ENCODE measurements at places on chromosomes 1 and 21.

- no peak for DNase-seq
Measured at GRCh38 chr21:33432496-33432895, 29.3 kb downstream of the IFNGR2 start.

- DNase-seq = no peak
Measured at GRCh38 chr1:52234708-52235107, 92.8 kb downstream of the ZFYVE9 start.

DNA sequence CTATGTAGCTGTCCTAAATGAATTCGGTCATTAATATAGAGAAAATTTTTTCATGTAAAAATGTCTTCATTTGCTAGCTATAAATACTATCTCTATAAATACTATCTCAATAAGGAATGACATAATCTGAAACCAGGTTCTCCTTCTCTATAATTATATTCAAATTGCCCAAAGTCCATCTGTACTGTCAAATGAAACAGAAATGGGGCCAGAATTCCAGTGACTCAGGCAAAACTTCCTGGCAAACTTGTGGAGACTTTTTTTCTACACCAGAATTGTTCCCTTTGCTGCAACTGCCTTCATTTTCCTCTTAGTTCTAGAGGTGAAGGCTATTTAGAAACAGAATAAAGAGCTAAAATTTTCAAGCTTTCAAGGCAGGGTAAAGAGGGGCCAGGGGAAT is 152.5 kb downstream of the KCNH1 start:
- DNase-seq = no peak

DNA sequence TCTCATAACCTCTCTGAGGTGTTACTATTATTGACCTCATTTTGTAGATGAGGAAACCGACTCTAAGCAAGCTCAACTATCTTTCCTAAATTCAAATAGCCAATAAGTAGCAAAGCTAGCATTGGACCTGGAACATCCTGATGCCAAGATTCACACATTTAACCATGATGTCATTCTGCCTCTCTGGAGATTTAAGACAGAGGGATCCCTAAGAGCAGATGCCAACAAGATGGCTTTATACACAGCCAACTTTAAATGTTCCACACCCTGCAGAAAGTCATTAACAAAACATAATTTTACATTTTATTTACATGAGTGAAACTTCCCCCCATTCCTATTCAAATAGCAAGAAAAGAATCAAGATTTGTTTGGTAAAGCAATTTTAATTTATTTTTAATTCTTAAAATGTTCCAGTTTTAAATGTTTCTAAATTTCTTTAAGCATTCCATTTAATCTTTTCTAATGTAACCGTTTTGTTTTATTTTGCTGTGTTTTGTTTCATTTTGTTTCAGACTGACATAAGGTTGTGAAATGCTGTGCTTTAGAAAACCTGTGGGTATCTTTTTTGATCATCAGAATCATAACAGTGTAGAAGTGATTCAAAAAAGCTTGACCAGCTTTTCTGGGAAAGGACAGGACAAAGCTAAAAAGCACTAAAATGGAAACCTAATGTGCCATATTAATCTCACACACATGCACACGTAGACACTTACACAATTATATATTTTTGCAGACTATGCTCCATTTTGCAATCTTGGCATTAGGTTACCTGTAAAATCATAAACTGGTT is 7.6 kb upstream of the VAV3 start:
- DNase-seq = no peak

- peak; percentile 79 for DNase-seq
Measured at GRCh38 chr1:154998818-154999570, 3.6 kb upstream of the ZBTB7B start.

DNA sequence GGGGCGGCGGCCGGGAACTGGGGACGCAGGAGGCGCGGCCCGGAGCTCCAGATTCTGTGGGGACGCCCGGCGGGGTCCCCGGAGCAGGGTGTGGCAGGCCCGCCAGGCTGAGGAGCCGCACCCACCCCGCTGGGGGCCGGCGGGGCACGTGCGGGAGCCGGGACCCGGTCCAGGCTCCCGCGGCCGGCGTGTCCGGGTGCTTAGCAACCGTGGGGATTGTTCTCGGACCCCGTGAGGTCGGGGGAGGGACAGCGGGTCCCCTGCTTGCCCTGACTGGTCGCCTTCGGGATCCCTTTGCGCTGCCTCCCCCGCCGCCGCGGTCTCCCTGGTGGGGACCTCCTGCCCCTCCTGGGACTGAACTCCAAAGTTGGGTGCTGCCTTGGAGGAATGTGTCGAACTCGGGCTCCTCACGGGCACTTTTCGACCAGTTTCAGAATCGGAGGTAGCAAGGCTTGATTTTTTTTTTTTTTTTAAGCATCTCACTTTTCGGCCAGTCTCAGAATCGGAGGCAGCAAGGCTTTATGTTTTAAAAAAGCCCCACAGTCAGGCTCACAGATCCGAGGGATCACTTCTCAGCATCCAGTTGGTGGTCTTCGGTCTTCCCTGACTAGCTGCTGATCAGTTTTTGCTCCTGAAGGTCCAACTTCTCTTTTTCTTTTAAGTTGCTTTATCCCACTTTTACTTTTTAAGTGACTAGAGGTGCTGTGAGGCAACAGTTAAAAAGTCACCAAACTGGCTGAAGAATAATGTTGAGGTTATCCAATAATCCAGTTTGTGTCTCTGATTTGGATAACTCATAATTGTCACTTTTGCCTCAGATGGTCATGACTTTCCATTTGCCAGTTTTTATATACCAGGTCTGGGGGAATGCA is 648 bp downstream of the FAM76A start:
- peak; percentile 92 for DNase-seq

GRCh38 chr21:34204481-34205439 is 131.4 kb downstream of the MRPS6 start:
- no peak for DNase-seq

GRCh38 chr1:24177161-24177560 is 9.9 kb downstream of the IFNLR1 start:
- DNase-seq = no peak

All from right kidney (tissue), 9 donors.